Aorta (tissue), 5 donors: ENCODE measurements at places on chromosomes 7 and 10. TPM values are rescaled to one million over a fixed set of nuclear protein-coding genes. Genes with fewer than 3 reads are reported as not detected.

The KIF11 gene
- polyA plus RNA-seq, result 0.23 TPM

The OPALIN gene
- polyA plus RNA-seq, result not detected

The GTF2IRD1 gene
- 4.8 TPM for polyA plus RNA-seq

The TRIM74 gene
- polyA plus RNA-seq, result not detected

The CCDC172 gene
- not detected for polyA plus RNA-seq

The AP5Z1 gene
- polyA plus RNA-seq, result 12.5 TPM

The DRGX gene
- polyA plus RNA-seq, result not detected

The GIMAP5 gene
- polyA plus RNA-seq, result 14.5 TPM

The SCART1 gene
- polyA plus RNA-seq, result 2.4 TPM

The ZPBP gene
- polyA plus RNA-seq, result not detected
